Foreskin melanocyte (primary cell): ENCODE measurements at places on chromosomes 5 and 9.
A peak's percentile ranks its signal among the peaks of the same experiment; 100 is the strongest.

DNA sequence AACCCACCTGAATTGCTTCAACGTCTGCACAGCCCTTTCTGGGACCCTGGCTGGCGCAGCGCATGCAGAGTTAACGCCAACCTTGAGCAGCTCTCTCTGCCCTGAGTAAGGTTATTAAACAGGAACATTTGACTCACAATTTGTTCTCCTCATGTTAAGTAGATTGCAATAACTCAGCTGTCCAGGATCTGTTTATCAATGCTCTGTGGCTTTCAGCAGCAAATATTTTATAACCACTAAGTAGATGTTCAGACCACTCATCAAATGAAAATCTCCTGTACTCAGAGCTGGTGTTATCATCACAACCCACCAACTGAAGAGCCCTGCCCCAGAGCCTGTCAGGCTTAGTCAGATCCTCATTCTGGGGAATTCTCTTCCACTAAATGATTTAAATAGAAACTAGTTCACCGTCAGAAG, 403.0 kb downstream of the ZNF608 start:
- no peak for DNase-seq

DNA sequence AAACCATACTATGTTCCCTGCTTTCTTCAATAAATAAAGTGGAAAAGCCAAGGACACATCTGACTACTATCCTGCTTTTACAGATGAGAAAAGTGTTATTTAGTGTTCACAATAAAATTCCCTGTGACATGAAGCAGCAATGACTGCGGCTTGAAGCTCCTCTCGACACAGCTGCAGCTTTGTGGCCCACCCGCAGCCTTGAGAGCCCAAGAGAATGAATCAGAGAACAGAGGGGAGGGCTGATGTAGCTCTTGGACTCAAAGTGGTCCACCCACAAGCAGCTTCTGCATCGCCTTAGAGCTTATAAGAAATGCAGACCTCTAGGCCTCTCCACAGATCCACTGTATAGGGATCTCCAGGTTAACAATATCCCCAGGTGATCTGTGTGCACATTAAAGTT, 181.3 kb upstream of the GNA14 start:
- no peak for DNase-seq

GRCh38 chr5:152864991-152865390, 459.9 kb upstream of the NMUR2 start:
- DNase-seq = no peak

DNA sequence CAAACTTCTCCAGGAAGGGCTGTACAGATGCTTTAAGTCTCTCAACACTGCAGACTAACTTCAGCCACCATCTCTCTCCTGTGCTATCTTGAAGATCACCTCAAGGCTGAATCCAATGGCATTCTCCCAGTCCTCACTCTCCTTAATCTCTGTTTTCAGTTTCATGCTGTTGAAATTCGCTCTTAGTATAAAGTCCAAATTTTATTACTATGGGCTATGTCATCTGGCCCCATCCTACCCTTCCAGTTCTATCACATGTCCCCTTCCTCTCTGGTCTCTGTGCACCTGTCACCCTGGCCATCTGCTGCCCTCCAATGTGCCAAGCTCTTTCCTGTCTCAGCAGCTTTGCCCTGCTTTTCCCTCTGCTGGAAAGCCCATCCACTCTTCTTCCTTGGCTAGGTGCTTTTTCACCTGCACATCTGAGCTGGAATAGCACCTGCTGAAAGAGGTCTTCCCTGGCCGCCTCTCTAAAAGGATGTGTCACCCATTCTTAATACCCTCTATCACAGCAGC, 284.7 kb upstream of the MAP3K1 start:
- no peak for DNase-seq

DNA sequence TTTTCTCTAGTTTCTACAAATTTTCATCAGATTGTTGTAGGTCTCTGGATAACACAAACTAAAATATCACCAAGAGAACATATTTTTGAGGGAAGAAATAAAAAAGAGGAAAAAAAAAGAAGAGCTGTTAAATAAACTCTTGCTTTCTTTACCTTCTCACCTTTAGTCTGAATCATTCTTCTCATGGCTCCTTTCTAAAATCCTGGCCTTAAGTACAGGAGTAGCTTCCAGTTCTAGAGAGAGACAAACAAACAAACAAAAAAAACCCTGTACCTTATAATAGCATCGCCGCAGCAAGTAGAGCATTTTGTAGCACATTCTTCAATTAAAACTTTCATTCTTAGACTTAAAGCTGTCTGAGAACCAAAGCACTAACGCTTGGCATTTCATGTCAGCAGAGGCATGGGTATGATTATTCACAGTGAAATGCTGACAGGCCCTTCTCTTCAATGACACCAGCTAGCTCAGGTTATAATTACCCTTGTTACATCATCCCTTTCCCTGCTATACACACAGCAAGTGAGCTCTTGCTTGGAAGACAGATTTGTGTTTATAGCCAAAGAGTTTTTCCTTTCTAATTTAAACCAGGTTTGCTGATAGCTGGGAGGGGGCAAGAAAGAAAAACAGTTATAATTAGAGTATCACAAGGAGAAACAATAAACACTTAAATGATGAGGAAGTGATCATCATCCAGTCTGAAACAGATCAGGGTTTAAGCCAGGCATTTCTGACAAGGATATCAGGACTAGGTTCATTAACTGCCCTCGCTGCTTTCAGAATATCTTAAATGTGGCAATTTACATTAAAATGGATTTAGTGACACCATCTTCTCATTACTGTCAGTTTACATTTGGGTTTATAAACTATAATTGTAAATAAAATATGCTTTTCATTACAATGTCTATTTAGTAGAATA, 510.9 kb upstream of the ZNF608 start:
- DNase-seq = no peak

GRCh38 chr5:100311806-100312205, 223.4 kb upstream of the FAM174A start:
- DNase-seq = peak; percentile 4

GRCh38 chr5:154141745-154142221, 48.8 kb upstream of the GALNT10 start:
- DNase-seq = no peak

- peak; percentile 26 for DNase-seq
Measured at GRCh38 chr9:126499005-126499910, 114.5 kb upstream of the LMX1B start.

DNA sequence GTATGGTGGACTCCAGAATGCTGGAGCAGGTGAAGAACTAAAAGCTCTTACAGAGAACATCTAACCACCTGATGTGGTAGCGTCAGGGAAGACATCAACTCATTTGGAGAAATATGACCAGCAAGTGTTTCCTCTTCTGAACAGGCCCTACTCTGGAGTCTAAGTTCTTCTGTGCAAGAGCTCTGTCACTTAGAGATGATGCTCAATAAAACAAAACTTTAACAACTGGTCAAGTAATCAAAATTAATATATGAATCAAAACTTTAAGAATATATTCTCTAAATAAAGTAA, 85.8 kb downstream of the CYFIP2 start:
- DNase-seq = no peak

DNA sequence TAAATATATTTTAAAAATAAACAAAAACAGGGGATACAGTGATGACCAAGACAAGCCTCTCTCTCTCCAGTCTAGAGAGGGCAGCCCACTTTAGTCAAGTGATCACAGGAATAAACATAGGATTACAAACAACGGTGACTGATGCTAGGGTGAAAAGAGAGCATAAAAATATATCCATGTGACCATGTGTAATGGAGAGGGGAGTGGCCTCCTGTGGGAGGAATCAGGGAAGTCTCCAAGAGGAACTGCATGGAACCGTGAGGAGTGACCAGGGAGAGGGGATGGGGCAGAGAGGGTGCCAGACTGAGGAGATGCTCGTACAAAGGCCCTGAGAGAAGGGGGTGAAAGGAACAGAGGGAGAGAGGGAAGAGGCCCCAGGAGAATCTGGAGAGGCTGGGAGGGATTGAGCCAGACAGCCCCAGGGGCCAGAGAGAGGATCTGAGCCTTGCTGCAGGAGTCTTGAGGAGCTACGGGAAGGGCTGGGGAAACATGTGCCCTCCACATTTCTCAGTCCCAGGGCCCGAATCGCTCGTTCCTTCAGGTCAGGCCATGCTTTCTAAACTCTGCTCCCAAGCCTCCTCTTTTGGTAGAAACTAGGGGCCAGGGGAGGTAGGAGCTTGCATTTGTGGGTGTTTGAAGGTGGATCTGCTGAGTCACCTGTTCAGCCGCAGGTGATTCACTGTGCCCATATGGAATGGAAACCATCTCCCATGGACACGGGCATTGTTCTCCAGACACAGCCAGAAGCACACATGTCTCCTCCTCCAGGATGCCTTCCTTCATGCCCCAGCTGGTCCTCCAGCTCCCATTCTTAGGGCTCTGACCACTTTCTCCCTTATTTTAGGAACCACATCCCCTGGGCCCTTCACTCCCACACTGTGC, 63.8 kb downstream of the PAX5 start:
- peak; percentile 64 for DNase-seq

- DNase-seq = no peak
Measured at GRCh38 chr5:14234204-14234603, 91.1 kb downstream of the TRIO start.

DNA sequence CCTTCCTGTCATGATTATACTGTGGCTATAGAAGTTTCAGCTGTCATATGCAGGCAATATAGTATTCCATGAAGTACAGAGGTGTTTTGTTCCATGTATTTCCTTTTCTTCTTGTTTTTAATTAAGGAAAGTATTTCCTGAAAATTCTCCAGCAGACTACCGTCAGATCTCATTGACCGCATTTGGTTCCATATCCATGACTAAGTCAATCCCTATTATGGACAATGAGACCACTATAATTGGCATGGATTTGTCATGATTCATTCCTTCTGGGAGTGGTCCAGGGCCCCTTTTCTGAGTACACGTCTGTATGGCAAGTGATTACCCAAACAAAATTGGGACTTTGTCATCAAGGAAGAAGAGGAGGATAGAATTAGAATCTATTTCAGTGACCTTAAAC, 283.2 kb upstream of the CLINT1 start:
- no peak for DNase-seq

DNA sequence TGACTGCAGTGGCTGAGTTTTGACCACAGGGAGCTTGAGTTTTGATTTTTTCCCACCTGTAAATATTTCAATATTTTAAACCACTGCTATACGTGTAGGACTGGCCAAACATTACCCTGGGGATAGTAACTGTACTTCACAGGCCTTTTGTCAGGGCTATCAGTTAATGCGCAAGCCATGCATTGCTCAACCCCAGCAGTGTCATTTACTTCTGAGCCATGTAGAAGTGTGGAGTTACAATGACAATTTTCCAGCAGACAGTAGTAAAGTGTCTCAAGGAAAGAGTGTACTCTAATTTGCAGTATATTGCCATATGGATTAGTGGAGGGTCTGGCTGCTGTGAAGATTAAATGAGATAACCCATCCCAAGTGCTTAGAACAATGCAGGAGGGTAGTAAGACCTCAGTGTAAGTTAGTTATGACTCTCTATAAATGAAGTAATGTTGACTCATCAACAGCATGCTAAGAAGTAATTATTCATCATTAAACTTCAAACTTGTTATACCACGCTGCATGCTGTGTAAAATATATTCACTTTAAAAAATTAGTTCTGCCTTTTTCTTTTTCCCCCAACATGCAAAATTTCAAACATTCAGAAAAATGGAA, 489.2 kb downstream of the KDM4C start:
- no peak for DNase-seq

DNA sequence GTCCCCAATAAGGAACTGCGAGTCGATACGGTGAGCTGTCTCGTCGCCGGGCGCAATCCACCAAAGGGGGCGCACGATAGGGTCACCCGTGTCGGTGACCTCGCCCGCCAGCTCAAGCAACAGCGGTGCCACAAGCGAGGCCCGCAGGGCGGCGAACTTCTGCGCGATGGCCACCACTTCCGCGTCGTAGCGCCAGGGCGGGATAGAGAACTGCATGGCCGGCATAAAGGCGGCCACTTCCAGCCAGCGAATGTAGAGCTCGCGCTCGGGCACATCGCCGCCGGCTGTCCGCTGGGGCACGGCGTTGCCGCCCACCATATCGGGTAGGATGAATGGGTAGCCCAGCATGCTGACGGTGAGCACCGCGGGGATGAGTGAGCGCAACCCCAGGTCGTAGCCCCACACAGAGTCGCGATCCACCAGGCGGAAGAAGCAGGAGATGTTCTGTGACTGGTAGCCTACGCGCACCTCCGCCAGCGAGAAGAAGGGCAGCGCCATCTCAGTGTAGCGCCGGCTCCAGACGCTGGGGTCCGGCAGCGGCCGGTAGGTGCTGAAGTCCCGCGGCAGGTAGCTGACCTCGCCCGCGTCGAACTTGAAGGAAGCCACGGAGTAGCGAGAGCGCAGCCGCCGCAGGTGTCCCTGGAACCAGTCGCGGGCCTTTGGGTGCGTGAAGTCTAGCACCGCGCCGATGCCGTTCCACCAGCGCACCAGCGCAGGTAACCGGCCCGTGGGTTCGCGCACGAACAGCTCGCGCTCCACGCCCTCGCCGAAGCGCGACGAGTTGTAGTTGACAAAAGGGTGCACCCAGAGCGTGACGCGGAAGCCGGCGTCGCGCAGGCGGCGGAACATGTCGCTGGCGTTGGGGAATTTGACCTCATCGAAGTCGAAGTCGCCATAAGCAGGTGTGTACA, 5.5 kb downstream of the MYORG start:
- DNase-seq = no peak

GRCh38 chr9:23379842-23380241, 446.2 kb downstream of the ELAVL2 start:
- DNase-seq = no peak

DNA sequence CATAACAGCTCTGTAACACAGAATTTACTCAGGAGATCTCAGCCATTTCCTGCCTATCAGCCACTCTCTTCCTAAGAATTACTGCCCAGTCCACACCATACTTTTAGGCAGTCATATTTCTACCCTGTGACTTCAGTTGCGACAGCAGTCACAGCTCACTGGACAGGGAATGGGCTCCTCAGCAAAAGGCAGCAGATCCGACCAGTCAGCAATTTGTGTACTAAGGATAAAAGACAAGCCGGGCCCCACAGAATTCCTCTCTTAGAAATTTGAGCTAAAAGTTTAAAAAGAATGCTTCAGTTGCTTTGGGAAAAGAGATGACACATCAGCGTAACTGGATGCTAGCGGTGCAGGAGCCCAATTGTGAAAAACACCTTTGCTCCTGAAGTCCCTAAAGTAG, 172.1 kb downstream of the ENC1 start:
- no peak for DNase-seq

DNA sequence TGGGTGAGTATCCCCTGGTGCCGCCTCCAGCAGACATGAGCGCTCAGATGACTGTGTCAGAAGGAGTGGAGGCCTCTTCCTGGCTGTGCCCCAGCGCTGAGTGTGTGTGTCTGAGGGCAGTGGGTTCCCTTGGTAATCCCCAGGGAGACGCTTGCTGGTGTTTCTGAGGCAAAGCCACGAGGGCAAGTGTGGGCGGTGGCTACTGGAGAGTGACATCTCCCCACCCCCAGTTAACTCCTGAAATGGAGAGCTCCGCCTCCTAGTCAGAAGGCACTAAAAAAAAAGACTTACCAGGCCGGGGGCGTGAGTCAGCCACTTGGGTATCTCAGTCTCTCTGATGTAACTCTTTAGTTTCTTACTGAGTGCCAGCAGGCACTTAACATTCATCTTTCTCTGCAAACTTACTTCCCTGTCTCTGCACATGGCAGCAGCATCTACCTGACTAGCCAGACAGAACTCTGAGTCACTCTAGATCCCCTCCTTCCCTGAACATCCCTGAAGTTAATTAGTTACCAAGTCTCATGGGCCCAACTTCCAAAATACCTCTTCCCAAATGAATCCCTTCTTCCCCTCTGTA, 19.3 kb downstream of the ORM2 start:
- peak; percentile 88 for DNase-seq
